ENCODE measurements at places on chromosomes 16 and 17.

- no peak for DNase-seq
Observed at GRCh38 chr17:60077672-60078519, 825 bp downstream of the HEATR6 start.

DNA sequence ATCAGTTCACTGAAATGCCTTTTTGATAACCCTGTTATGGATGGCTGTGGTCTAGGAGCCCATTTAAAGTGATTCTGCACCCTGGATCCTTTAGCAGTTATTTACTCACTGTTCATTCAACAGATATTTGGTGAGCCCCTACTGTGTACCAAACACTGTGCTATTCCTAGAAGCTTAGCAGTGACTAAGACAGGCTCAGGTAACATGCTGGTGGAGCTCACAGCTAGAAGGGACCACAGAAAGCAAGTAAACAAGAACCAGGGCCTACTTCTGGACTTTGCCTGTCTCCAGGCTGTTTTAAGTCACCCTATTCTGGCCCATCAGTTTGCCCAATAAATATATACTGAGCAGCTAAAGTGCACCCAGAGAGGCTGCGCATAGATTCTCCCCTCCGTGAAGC, 11.1 kb downstream of the ITGA3 start:
- no peak for DNase-seq

GRCh38 chr17:7789131-7789530, 44.9 kb upstream of the KDM6B start:
- DNase-seq: no peak

- DNase-seq: no peak
Observed at GRCh38 chr16:67922221-67922620, 9.4 kb downstream of the CTRL start.

GRCh38 chr17:81056312-81056711, 21.4 kb downstream of the BAIAP2 start:
- no peak for DNase-seq

DNA sequence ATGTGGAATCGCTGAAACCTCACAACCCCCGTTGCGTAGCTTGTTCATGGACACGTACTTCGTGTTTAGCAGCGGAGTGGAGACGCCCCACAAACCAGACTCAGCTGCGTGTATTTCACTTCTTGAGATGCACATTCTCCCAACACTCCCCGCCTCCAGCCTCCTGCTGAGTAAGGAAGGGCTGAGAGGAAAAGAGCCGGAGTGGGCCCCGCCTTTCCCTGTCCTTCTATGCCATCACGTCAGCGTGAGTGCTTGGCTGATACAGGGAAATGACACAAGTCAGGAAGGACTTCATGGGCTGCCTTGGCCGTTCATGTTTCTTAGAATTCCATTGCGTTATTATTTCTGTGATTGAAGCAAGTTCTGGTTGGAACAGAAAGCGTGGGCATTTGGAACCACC, 68.6 kb upstream of the CBX4 start:
- no peak for DNase-seq

- DNase-seq: peak; percentile 59
Observed at GRCh38 chr17:17032131-17032692, 10.0 kb upstream of the MPRIP start.

DNA sequence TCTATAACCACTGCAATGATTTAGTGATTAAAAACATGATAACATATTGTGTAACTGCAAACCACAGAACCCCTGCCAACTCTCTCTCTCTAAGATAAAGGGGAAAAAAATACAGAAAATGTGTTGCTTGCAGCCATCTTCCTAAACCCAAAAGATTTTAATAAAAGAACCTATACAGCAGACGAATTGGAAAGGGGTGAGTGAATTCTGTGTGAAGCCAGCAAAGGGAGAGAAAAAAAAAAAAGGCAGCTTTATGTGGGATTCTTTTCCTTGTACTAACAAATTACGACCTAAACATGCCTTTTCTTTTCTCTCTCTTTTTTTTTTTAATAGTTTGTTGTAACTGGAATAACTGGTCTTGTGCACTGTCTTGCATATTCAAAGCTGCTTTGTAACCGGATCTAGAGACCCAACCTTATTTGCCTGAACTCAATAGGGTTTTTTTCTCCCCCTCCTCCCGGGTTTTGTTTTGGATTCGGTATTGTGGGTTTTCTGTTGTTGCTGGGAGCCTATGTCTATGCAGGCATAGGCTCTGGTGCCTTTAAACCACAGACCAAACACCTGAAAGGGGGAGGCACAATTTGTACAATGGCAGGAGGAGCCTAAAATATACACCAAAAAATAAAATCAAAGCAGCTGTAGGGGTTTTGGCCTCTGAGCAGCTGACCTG, 7.0 kb upstream of the ZFHX3 start:
- peak; percentile 49 for DNase-seq

DNA sequence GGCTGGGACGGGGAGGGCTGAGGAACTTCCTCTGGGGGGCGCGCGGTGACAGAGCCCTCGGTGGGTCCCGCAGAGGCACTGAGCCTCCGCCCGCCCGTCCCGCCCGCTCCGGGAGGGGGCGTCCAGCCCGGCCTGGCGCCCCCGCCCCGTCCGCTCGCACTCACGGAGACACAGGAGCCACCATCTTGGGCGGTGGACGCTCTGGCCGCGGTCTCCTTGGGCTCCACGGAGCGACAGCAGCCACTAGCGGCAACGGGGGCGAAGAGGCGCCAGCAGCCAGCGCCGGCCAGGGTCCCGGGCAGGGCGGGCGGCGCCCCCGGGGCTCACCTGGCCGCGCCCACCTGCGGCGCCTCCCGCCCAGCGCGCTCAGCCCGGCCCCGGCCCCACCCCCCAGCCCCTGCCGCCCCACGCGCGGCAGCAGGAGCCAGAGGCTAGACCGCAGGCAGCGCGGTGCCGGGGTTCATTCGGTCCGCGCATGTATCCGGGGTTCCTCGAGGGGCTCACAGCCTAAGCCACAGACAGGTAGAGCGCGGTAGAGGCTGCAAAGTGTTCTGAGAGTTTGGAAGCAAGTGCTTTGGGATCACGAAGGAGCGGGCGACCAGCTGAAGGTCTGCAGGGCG, at the start of gene C17orf113:
Gene C17orf113 (minus strand): TSS at position 209 of the 620 bp plus-strand sequence. CDS start 7,225 bp downstream, outside the sequence.
- no peak for DNase-seq

GRCh38 chr16:69712914-69713581, 13.3 kb downstream of the NQO1 start:
- no peak for DNase-seq

DNA sequence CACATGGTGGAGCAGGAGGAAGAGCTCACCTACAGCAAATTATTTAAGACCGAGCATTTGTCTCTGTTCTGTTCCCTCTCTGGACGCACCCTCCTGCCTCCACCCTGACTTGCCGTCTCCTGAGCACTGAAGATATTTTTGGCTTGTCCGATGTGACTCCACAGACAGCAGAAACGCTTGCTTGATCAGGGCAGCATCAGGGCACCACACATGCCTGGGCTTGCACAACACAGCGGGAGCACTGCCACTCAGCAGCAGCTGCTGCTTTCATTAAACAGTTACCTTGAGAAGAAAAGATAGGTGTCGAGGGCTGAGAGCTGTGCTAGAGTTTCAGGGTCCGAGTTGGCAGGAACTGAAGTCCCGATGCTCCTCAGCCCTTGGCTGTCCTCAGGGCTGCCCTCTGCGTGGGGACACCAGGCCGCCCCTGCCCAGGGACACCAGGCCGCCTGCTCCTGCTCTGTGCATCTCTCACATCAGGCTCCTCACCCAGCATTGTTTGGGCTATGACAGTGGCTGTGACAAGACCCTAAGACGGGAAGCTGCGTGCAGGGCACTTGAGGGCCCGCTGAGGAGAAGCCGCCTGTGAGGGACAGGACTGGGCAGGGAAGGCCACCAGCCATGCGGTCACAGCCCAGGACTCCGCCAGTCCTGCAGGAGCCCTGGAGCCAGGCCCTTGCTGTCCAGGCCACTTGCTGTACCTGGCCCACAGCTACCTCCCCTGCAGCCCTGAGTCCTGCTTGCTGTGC, 21.3 kb upstream of the CDH15 start:
- peak; percentile 39 for DNase-seq

GRCh38 chr17:34254651-34255380, at the start of gene CCL2:
Gene CCL2 (plus strand): TSS chr17:34255285. CDS start chr17:34255350, 65 bp downstream.
- DNase-seq: peak; percentile 10

DNA sequence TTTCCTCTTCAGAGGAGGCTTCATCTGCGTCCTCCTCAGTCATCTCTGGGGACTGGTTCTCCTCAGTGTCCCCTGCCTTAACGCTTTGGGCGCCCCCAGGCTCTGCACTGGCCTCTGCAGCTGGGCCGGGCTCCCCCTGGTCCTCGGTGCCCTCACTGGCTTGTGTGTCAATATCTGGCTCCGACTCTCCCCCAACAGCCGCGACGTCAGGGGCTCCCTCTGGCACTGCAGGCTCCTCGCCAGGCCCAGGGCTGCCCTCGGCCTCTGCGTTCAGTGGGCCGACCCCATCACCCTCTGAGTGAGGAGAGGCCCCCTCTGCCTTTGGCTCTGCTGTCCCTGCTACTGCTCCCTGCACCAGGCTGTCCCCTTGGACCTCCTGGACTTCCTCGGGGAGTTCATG, 34.7 kb downstream of the SRL start:
- no peak for DNase-seq

- DNase-seq: no peak
Observed at GRCh38 chr16:67304020-67304419, 22.5 kb downstream of the KCTD19 start.

DNA sequence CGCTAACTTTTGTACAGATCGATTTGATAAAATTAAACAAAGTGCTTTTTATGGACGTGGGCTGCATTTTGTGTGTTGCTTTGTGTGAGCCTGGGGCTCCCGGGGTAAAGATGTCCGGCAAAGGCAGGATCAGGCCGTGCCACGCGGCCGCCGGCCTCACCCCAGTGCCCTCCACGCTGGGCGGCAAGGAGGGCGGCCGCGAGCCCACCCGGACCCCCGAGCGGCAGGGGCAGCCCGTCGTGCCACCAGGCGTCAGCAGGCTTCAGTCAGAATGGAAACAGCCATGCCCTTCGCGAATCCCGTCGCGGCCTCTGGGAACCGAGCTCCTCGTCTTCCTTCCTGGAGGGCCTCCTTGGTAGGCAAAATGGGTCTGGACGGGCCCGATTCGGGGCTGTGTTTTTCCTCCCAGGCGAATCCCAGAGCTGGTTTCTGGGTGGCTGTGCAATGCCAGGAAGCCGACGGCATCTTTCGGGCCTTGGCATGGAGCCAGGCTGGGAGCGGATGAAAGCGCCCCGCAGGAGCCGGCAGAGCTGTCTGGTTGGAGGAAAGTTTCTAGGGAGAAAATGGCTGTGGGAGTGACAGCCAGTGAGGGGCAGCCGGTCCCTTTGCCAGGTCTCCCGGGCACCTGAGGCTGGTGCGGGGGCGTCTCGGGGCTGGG, 5.5 kb downstream of the SOX8 start:
- no peak for DNase-seq

GRCh38 chr16:73025856-73026210, 22.1 kb downstream of the ZFHX3 start:
- no peak for DNase-seq

DNA sequence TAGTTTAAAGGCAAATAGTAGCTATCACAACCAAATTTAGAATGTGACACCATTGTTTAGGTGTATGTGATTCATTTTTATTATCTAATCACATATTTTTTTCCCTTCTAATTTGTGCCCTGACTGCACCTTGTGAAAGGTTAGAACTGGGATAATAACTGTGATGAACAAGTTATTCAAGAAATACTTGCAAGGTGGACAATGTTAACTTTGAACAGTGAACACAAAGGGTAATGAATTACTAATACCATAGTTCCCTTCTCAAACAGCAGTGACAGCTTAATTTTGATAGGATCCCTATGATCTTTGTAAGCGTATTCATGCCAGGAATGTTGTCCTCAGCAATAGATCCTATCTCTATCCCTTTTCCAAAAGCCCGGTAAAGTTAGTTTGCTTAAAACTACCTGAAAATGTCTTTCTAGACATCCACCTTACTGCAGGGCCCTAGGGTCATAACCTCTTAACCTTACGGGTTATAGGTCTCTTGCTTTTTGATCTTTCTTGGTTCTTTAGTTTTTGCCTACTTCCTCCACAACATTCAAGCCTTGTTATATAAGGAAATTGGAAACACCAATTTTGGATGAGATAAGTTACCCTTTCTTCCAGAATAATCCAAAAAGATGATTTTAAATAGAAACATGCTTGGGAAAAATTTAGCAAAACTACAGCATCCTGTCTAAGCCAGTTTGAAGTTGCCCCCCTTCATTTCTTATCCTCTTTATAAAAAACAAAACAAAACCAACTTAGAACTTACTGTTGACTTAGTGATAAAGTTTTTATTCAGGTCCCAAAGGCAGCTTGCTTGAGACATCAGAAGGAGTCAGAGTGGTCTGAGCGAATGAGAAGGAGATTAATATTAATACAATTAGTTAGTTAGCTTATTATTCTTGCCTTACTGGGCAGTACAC, 200.0 kb upstream of the TBX2 start:
- DNase-seq: no peak

GRCh38 chr17:76103274-76104139, at the start of gene EXOC7:
Gene EXOC7 (minus strand): TSS chr17:76103787. CDS start chr17:76103692, 95 bp downstream.
- peak; percentile 93 for DNase-seq

- peak; percentile 68 for DNase-seq
Observed at GRCh38 chr17:42548070-42548837, 4.5 kb upstream of the HSD17B1 start.

- DNase-seq: no peak
Observed at GRCh38 chr16:50451951-50452508, 83.2 kb upstream of the BRD7 start.

DNA sequence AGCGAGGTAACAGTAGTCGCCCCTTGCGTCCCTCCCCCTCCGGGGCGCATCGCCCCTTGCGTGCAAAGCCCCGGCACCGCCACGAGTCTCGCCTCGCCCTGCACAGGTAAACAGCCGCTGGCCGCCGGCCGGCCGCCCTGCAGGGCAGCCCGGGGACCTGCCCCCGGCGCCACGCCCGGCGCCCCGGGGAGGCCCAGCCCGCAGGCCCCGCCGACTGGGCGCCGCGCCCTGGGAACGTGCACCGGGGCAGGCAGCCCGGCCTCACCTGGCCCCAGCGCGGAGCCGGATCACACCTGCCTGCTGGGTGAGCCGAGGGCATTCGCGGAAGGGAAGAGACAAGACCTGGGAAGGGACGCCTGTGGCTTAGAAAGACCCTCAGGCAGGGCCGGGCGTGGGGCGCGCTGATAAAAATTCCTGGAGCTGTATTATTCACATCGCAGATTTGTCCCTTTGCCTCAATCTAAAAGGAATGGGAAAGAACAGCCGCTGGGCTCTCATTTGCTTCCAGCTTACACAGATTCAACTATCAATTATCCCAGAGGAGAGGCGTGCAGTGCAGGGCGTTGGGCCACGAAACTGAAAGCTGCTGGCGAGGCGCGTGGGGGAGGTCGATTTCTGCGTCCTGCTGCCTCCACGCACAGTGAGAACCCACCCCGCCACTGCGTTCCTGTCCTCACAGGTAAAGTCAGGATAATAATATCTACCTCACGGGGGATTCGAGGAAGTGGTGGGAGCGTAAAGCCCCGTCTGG, 451.9 kb downstream of the SLC39A11 start:
- no peak for DNase-seq

DNA sequence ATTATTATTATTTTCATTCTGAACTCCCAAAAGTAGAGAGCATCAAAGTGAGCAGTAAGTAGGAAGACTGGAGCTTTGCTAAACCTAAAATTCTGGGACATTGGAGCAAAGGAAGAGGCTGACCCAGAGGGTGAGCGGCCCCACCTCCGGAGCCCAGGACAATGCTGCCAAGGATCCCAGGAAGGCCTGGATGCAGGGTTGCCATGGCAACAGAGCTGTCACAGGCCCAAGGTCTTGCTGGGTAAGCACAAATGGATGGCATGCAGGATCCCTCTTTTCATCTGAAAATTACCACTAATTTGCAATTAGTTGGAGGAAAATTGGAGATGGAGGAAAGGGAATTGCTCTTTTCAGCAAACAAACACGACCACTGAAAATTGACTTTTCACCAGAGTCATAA, 457.9 kb upstream of the CDH5 start:
- no peak for DNase-seq

GRCh38 chr17:45579529-45580495, 89.3 kb upstream of the PLEKHM1 start:
- DNase-seq: no peak
